Mucosa of descending colon (tissue), 3 donors: ENCODE measurements at places on chromosomes 12 and 14. TPM values are rescaled to one million over a fixed set of nuclear protein-coding genes. Genes with fewer than 3 reads are reported as not detected.

GRCh38 chr14:99754141-99755067 lies 38.8 kb upstream of the EML1 start:
- no peak for DNase-seq

- DNase-seq: no peak
Observed at GRCh38 chr12:58794859-58795258, 125.4 kb downstream of the LRIG3 start.

- DNase-seq: peak; percentile 3
Observed at GRCh38 chr14:78170203-78170602, at the start of gene NRXN3. NRXN3 (plus strand) TSS chr14:78170373; CDS start chr14:78243094, 72,721 bp downstream.

The OR10AD1 gene
- not detected for total RNA-seq

GRCh38 chr12:131537267-131537958 lies 173.5 kb upstream of the SFSWAP start:
- DNase-seq: no peak

- DNase-seq: no peak
Observed at GRCh38 chr12:39319180-39319579, 123.7 kb downstream of the KIF21A start.

DNA sequence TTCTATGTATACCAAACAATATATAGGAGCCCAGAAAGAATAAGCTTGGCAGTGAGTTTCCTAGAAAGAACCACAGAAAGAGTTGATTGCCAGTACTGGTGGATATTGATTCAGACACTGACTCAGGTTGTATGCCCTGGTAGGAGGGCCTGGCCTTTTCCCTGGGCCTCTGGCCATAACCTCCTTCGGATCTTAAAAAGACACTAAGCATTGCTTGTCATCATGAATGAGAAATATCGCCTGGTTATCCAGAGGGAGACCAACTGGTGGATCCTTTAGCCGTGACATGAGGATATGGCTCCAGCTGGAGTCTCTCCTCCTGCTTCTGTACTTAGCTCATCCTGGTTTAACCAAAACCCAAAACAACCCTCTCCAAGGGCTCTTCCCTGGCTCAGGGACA lies 231.5 kb downstream of the MSRB3 start:
- no peak for DNase-seq

The GPR68 gene
- 2.4 TPM for total RNA-seq

GRCh38 chr12:62916632-62917425 lies 18.1 kb downstream of the PPM1H start:
- no peak for DNase-seq

The IFT43 gene
- total RNA-seq: 27.5 TPM

The ARG2 gene
- total RNA-seq: 5.0 TPM

The SLCO1B3 gene
- 0.72 TPM for total RNA-seq

The FAM181A gene
- total RNA-seq: not detected

The BMP4 gene
- total RNA-seq: 16.0 TPM

GRCh38 chr12:108914121-108914531 lies 34.2 kb downstream of the DAO start:
- no peak for DNase-seq

- no peak for DNase-seq
Observed at GRCh38 chr14:37406095-37406494, 189.0 kb downstream of the FOXA1 start.

DNA sequence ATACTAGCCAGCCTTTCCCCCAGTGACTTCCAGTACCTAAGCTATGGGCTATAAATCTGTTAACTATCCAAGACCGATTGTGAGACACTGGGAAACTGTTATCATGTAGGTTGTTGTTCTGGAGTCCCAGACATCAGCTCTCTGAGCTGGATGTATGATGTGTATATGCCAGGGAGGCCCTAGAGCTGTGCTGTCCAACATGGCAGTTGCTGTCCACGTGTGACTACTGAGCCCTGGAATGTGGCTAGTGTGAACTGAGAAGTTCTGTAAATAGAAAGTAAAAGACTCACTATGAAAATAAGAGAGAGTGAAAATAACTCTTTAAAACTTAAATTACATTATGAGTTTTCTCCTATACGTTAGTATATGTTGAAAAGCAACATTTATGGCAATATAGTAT lies 755.8 kb upstream of the FBXO33 start:
- DNase-seq: no peak

DNA sequence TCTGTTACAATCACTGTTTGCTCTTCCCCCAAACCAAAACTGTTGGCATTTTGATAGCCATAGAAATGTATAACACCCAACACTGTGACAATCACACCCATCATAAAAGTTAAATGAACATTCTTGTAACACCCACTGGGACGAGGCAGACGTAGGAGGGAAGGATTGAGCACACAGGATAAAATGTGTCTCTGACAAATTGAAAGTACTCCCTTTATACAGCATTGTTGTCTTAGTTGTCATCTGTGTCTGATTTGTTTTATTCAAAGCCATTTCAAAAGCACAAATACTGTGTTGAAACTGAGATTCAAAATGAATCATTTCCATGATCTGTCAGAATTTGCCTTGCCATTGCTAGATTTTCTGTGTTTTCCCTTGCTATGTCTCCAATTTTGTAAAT lies 436.3 kb downstream of the TMTC2 start:
- no peak for DNase-seq

DNA sequence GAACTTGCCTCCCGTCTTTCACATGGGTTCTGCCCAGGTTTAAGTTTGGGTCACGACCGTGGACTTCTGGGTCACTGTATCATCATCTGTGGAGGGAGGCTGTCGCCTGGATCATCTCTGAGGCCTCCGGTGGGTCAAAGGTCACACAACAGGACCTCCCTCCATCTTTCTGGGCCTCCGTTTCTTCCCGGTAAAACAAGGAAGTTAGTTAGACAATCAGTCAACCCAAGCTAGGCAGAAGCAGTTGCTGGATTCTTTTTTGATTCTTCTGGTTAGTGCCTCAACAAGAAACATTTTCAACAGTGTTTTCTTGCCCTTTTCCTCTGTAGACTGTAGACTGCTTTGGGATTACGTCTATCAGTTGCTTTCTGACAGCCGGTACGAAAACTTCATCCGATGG lies 186.6 kb upstream of the BCL2L14 start:
- no peak for DNase-seq

The NTS gene
- total RNA-seq: not detected

DNA sequence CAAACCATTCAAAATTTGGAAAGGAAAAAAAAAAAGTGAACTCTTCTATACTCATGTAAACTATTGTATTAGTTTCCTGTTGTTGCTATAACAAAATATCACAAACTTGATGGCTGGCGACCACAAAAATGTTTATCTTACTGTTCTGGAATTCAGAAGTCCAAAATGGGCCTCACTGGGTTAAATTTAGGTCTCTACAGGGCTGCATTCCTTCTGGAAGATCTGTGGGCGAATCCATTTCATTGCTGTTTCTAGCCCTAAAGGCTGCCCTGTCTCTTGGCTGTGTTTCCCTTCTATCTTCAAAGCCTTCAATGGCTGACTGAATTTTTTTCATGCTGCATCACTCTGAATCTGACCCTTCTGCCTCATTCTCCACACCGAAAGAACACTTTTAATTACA lies 105.1 kb upstream of the NAV3 start:
- no peak for DNase-seq

- no peak for DNase-seq
Observed at GRCh38 chr12:83322809-83323208, 636.1 kb downstream of the TMTC2 start.

The SLC15A4 gene
- 15.4 TPM for total RNA-seq

The HOXC12 gene
- not detected for total RNA-seq

GRCh38 chr12:32777159-32777558 lies 21.5 kb upstream of the YARS2 start:
- no peak for DNase-seq

DNA sequence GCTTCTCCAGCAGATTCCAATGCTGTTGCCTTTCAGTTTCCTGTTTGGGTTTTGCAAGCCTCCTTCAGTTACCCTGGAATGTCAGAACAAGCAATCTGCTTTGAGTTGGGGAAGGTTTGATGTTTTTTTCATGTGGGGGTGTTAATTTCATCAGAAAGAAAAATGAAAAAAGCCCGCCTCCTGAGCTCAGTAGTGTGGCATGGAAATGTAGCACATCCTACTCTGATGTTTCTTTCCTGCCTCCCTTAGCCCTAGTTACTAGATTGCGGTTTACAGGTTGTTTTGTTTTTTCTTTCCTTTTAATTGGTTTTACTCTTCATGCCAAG lies 22.6 kb downstream of the IFNG-AS1 start:
- DNase-seq: no peak

GRCh38 chr14:43687921-43688320 lies 819.2 kb downstream of the FSCB start:
- no peak for DNase-seq

The STON2 gene
- total RNA-seq: 31.1 TPM

The AP5M1 gene
- 100 TPM for total RNA-seq

The CNTN1 gene
- total RNA-seq: 1.3 TPM

DNA sequence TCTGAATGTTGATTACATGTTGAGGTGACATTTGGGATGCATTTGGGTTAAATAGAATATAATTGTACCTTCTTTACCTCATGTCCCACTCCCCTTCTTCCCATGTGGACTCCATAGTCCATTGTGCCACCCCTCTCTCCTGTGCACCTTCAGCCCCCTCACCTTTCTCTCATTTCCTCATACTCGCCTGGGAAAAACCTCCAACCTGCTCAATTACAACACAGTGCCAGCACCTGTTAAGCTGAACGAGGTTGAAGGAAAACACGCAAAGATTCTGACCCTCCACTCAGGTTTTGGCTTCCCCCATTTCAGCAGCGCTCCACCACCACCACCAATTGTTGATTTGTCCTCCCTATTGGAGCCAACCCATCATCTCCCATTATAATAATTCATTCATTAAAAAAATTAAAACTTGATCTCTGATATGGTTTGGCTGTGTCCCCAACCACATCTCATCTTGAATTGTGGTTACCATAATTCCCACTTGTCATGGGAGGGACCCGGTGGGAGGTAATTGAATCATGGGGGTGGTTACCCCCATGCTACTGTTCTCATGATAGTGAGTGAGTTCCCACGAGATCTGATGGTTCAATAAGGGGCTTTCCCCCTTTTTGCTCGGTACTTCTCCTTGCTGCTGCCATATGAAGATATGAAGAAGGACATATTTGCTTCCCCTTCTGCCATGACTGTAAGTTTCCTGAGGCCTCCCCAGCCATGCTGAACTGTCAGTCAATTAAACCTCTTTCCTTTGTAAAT lies 33.7 kb upstream of the PPP2R5C start:
- no peak for DNase-seq

- no peak for DNase-seq
Observed at GRCh38 chr12:92434607-92435025, 268.2 kb upstream of the PLEKHG7 start.
